8988T (cell line): ENCODE measurements at places on chromosomes 3 and 15.

- DNase-seq: peak; percentile 57
Observed at GRCh38 chr15:88450125-88450798, 16.9 kb downstream of the MRPL46 start.

- DNase-seq: no peak
Observed at GRCh38 chr3:194284351-194284750, 66.8 kb downstream of the CPN2 start.

- no peak for DNase-seq
Observed at GRCh38 chr3:152213203-152213602, 55.5 kb upstream of the MBNL1 start.

- DNase-seq: no peak
Observed at GRCh38 chr3:111068574-111068973, 3.0 kb upstream of the NECTIN3 start.

DNA sequence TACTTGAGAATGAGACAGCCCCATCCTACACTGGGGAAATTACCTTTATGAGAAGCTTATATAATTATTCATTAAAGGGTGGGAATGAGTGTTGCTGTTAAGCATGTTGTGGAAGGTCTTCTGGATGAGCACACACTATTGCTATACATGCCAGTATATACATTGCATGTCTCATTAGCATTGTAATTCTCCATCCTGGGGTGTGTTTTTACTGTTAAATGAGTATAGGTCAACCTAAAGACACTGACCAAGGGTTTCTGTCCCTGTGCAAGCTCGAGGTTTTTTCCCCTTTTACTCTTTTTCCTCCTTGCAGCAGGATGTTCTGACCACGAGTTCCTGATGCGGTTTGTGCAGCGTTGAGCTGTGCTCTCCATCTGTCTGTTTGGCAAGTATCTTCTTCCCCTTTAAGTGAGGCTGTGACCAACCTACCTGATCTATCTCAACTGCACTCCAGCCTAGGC, 7.2 kb upstream of the IVD start:
- DNase-seq: no peak

- no peak for DNase-seq
Observed at GRCh38 chr3:46943237-46944187, 33.0 kb downstream of the CCDC12 start.

GRCh38 chr3:126540951-126541627, 17.1 kb downstream of the CHST13 start:
- peak; percentile 44 for DNase-seq

- no peak for DNase-seq
Observed at GRCh38 chr15:71659730-71660067, 150.7 kb upstream of the NR2E3 start.

- DNase-seq: no peak
Observed at GRCh38 chr15:43249236-43249635, 17.5 kb downstream of the TGM5 start.

- no peak for DNase-seq
Observed at GRCh38 chr3:59191651-59192050, 141.8 kb upstream of the CFAP20DC start.

GRCh38 chr3:165211721-165212120, 15.5 kb upstream of the SLITRK3 start:
- DNase-seq: no peak

DNA sequence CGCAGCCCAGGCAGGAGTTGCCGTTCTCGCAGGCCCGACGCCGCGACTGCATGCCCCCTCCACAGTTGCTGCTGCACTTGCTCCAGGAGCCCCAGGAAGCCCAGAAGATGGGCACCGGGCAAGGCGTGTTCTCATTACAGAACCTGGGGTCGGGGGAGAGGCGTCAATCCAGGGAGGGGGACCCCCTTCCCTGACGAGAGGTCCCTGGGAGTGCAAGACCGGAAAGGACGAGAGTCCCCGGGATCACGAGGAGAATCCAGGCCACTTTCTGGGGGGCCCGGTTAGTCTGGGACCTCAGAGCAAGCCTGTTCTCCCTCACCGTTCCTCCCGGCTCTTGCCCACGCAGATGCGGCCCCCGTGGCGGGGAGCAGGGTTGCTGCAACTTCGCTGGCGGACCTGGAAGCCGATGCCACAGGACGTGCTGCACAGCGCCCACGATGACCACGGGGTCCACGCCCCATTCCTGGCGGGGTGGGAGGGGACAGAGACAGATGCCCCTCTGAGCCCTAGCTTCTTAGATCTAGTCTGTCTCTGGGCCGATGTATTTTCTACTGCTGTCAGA, 113.9 kb downstream of the SEMA5B start:
- peak; percentile 14 for DNase-seq

DNA sequence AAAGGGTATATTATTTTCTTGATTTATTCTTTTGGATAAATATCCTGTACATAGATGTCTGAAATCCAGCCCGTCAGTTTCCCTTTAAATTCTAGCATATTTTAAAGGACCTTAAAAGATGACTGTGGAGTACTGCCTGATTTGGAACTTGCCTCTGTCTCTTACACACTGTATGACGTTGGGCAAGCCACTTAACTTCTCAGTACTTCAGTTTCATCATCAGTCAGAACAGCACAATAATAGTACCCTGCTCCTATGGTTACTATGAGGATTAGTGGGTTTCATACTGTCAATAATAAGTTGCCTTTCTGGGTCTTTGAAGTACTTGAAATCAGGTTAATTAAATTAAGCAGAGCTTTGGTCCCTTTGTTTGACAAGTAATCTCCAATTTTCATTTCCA, 374.3 kb downstream of the TIGIT start:
- no peak for DNase-seq
